ENCODE measurements at places on chromosomes 16 and 17. TPM values are rescaled to one million over a fixed set of nuclear protein-coding genes. Genes with fewer than 3 reads are reported as not detected.

KRTAP1-5 gene
- total RNA-seq = not detected

HS3ST3A1 gene
- total RNA-seq = 2.4 TPM

HOXB7 gene
- not detected for total RNA-seq

GPRC5B gene
- 1.4 TPM for total RNA-seq

RGS9 gene
- total RNA-seq = 1.6 TPM

NAT9 gene
- total RNA-seq = 74.4 TPM

CA5A gene
- total RNA-seq = not detected

MAPK8IP3 gene
- total RNA-seq = 309 TPM

CDYL2 gene
- total RNA-seq = 45.4 TPM

KRTAP16-1 gene
- 0.68 TPM for total RNA-seq

USP43 gene
- 0.35 TPM for total RNA-seq

PABPN1L gene
- not detected for total RNA-seq

KRTAP2-1 gene
- not detected for total RNA-seq

PHB1 gene
- total RNA-seq = 76.3 TPM

DRC3 gene
- total RNA-seq = not detected

SHCBP1 gene
- total RNA-seq = 4.1 TPM

CNTROB gene
- total RNA-seq = 32.9 TPM

CHAD gene
- total RNA-seq = not detected

TPPP3 gene
- 0.18 TPM for total RNA-seq

SLFN12L gene
- 90.7 TPM for total RNA-seq

KCNJ18 gene
- not detected for total RNA-seq

Measured in T-cell (primary cell).